NCI-H1105 treated with DMSO at 0.1 percent for 48 hours (cell line): ENCODE measurements at places on chromosomes 3 and 15.

DNA sequence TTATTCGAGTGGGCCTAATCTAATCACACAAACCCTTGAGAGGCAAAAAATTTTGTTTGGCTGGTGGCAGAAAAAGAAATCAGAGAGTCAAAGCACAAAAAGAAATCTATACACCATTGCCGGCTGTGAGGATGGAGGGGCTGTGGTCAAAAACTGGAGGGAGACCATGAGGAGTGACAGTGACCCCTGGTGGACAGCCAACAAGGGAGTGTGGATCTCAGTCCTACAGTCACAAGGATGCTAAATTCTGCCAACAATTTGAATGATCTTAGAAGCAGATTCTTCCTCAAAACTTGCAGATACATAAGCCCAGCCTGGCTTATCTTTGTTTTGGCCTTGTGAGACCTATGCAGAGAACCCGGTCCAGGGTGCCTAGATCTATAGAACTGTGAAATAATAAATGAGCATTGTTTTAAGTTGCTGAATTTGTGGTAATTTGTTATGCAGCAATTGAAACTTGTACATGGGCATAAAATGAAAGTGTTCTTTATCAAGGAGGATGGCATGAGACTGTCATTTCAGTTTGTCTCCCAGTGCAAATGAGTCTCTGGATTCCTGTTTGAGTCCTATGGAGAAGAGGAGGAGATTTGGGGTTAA is 103.0 kb upstream of the ARHGEF26 start:
- DNase-seq = peak; percentile 10

DNA sequence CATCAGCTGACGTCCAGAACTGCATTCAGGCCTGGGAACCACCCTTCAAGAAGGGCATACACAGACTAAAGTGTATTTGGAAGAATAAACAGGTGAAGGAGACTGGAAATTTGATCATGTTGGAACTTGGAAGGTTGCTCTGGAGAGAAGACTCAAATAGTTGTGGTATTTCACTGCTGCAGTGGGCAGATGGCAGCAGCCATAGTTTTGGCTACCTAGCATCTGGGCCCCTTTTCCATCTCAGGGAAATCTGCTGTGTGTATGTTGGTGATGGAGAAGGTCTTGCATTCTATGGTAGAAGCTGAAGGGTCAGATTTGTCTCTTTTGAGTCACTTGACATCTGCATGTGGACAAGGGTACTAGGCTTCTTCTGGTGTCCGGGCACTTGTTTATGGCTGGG is 114.4 kb upstream of the FGF7 start:
- no peak for DNase-seq

DNA sequence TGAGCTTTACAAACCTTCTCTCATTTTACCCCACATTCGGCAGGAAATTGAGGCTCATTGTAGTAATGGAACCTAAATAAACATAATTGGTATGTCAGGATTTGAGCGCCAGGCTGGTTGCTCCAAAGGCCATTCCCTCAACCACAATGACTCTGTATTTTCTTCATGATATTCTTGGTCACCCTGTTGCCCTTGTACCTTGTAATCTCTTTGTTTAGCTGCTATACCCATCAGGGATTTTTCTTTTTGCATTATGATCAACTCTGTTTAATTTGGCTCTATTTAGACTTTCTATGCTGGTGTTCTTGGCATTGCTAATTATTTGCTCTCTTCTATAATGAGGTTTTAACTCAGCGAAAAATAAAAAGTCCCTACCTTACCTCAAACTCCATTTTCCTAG is 29.8 kb downstream of the DUOX2 start:
- no peak for DNase-seq

- no peak for DNase-seq
Observed at GRCh38 chr15:63016234-63016633, 26.3 kb upstream of the TPM1 start.

- DNase-seq = no peak
Observed at GRCh38 chr15:42031198-42031915, 10.5 kb upstream of the PLA2G4E start.

DNA sequence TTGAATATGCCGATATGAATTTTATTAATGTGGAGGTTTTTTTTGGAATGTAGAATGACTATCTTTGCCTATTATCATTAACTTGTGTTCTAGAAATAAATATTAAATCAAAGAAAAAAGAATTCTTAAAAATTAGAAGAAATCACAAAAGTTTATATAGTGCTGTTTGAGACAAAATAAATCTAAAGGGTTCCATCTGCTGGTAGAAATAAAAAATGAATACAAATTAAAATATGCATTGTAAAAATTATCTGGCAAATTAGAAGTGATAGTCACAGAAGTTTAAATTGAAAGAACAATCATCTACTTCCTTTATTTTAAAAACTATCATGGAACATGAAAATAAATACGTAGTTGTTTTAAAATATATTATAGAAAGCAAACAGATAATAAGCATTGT is 22.7 kb upstream of the ZBTB20 start:
- DNase-seq = no peak

DNA sequence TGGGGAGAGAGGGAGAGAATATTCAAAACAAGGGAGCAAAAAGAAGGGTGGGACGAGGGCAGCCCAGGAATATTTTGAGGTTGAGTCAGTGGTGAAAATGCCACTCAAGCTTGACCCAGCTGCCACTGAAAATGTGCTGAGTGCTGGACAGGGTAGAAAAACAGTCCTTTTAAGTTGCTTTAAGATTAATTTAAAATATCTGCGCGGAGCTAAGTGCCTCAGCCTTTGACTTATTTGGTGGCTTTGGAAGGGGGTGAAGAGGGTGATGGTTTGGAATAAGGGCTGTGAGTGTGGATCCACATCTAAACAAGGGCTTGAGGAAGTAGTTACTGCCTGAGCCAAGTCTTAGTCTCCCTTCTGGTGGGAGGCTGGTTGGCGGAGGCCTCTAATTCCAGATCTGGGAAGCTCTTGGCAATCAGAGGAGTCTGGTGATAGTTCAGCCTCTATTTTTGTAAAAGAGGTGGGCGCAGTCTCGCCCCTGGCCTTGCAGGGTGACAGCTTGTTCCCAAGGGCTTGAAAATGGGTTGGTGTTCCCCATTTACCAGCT is 280.8 kb upstream of the ROPN1 start:
- DNase-seq = no peak

- DNase-seq = no peak
Observed at GRCh38 chr3:182492536-182492935, 300.8 kb upstream of the ATP11B start.

DNA sequence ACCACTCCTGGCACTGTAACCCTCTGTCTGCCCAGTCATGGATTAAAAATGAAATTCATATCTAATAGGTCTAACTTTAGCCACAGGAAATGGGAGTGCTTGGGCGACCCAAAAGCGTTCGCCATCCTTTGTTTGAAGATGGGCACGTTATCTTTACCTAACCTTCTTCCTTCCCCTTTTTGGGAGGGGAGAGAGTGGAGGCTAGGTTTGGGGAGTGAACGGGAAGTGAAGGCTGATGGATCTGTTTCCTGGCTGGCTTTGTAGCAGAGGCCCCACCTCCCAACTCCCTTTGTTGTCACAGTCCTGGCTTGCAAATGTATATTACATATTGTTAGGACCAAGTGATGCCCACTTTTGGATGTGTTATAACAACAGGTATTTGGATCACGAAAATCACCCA is 98.1 kb upstream of the ARHGEF3 start:
- DNase-seq = no peak
